ENCODE measurements at places on chromosomes 16 and 17.

DNA sequence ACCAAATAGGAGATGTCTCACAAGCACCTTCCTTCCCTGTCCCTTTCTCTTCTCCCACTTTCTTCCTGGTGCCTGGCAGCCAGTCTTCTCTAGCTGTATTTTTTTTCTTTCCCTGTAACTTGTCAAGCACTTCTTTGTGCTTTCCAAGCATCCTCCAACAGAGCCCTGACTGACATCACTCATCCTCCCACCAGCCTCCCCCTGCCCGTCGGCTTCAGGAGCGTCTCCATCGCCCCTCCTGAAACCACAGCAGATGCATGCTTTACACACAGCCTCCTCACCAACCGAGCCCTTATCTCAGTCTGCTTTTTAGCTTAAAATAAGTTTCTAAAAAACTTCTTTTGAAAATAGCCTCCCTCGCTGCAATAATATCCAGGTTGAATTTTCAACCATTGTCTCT, 268.7 kb upstream of the CDH5 start:
- DNase-seq: no peak

- DNase-seq: no peak
These were observed 18.3 kb downstream of the C16orf54 start for GRCh38 chr16:29727452-29727851.

- no peak for DNase-seq
These were observed 387.3 kb upstream of the CDH11 start for GRCh38 chr16:65509172-65509571.

DNA sequence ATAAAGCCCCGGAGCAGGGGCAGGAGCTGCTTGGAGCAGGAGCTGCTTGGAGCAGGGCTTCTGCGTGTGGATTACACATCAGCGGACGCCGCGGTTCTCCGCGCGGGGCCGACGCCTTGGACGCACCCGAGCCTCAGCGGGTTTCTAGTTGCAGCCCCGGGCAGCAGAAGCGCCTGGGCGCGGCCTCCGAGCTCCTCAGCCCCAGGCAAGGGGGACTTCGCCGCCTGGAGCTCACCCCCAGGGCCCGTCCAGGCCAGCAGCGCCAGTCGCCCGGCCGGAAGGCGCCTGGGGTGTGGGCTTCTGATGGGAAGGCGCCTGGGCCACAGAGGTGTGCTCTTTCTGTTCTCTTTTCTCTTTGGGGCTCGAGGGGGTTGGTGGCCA, 6.3 kb downstream of the FOXF1 start:
- no peak for DNase-seq

DNA sequence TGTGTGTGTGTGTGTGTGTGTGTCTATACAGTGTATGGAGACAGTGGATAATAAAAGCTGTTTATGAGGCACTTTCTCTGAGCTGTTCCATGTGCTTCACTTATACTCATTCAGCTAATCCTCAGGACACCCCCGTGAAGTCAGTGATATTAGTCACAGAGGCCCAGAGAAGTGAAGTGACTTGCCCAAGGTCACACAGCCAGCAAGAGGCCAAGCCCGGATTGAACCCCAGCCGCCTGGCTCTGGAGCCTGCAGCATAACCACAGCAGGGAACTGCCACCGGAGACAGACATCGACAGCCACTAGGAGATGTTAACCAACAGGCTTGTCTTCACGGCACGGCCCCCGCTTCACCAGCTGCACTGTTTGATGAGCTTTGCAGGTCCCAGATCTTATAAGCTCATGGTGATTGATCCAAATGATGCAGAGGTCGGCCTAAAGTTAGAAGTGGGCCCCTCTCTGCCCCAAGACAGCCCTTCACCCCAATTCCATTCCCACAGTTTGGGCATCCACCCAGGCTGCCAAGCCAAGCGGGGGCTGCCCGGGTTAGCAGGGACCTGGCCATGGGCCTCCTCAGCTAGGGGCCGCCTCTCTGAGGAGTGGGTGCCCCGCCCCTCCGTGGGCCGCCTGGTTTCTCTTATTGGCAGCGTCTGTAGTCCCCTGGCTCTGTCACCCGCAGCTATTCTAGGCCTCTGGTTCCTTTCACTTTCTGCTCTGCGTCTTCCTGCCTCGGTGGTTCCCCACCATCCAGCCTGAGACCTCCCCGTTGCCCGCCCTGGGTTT, 30.9 kb downstream of the SOCS1 start:
- DNase-seq: peak; percentile 93

DNA sequence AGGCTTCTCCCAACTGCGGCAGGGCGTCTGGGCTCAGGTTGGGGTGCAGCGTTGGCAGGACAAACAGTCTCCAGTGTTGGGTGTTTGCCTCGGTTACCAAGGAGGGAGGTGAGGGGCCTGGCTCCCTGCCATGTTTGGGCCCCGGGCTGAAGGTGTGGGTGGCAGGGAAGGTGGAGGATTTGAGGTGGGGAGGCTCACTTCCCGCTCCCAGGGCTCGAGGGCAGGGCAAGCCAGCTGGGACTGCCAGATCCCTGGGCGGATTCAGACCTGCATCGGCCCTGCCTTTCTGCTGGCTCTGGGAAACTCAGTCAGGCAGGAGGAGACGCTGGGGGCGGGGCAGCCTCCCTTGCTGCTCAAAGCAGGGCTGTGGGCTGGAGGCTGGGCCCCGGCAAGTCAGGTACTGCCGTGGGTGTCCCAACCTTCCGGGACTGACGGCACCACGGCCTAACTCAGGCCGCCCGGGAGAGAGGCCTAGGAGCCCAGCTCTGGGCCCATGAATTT, 31.3 kb upstream of the KRT17 start:
- no peak for DNase-seq

- no peak for DNase-seq
These were observed 16.7 kb downstream of the CDK5R1 start for GRCh38 chr17:32503251-32504165.

- no peak for DNase-seq
These were observed 323.0 kb downstream of the KCNJ2 start for GRCh38 chr17:70492368-70492767.

DNA sequence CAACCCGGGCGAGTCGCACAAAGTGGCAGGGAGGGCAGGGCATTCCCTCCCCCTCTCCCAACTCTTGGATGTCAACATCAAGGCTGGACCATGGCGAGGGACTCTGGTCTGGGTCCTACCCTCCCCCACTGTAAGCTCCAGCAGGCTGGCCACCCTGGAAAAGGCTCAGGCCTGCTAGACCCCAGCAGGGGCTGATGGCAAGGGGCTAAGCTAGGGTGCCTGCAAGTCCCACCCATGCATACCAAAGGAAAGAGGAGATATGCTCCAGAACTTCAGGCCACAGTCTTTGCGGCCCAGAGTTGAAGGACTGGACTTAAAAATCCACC, 19.9 kb downstream of the ST3GAL2 start:
- DNase-seq: peak; percentile 30

All from activated T-cell treated with anti-CD3 and anti-CD28 coated beads, Interleukin-2, amount 50 U/mL, for 48 hours (primary cell).